T-helper 9 cell (primary cell): ENCODE measurements at places on chromosomes 5 and 9.

GRCh38 chr9:124348363-124348762, 66.9 kb downstream of the PSMB7 start:
- no peak for DNase-seq

DNA sequence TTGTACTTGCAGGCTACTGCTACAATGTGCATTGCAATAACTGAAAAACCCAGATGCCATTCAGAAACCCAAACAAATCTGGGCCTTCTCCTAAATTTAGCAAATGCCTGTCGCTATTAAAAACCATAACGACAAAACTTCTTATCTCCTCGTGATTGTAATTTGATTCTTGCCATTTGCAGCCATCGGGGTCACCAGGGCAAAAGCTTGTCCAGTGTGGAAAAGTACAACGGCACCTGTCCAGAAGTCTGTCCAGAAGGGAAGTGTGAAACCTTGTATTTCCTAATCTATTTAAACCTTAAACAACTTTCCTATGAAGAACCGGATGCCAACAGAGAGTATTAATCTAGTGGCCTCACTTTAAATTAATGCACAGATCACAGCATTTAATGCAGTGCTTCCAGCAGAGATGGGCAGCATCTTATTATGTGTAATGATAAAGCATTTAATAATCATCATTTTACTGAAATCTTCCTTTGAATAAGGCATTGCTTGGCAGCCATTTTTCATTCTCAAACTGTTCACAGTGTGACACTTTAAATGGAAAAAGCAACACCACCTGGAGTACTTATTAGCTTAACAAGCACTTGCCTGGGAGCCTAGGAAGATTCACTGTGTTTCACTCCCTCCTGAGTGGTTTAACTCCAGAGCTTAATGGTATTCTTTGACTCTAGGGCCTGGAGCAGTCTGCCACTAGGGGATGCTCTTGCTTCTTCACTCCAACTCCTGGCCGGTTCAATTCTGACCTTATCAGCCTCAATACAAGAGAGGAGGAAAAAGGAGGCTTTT, 4.9 kb upstream of the C7 start:
- no peak for DNase-seq

DNA sequence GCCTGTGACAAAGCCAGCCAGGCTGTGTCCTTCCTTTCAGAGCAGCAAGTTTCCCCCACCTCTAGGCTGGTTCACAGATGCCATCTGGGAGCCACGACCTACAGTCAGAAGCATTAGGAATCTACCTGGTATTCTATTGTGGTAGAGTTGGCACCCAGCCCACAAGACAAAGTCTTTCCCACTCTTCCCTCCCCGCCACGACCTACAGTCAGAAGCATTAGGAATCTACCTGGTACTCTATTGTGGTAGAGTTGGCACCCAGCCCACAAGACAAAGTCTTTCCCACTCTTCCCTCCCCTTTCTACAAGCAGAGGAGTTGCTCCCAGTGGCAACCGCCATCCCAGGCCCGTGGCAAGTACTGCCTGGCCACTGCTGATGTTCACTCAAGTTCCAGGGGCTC, 157.8 kb upstream of the TNC start:
- no peak for DNase-seq

DNA sequence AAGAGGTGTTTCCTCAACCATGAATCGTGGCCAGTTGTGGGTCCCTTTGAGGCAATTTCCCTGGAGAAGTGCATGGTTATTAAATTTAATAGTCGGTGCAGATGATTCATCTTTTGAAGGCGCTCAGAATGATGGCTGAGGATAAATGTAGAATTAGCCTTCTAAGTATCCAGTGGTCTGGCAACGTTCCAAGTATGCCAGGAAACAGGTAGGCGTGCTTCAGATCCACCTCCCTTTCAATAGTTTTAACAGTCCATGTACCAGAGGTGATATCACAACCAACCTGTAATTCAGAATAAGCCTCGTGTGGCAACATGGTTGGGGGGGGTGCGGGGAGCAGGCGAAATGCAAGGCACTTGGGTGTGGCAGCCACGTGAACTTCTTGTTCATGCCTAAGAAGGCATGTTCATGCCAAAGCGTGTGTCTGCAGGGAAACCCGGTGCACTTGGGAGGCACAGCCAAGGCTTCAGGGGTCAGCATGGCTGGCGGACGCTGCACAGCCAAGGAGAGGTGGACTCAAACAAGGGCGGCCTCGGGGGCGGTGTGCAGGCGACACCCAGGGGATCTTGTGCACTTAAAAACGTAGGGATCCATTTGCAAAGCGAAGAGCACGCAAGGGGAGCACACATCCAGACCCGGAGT, 5.2 kb upstream of the NKD2 start:
- no peak for DNase-seq

DNA sequence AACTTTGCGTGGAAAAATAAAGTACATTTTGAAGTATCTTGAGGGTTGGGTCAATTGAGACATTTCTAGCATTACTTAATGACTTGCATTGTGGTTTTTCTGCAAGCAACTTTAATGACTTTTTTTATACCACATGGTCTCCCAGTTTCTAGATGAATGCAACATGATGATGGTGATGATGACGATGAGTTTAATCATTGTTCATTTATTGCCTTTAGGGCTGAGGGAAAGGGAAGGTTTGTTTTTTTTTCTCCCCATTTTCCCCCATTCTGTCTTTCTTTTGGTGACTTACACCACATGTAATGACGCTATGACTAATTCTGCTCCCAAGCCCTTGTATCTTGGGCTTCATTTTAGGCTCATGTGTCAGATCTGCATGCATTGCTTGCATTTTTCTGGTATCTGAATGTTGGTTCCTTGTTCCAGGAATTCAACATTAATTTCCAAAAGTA, 57.7 kb upstream of the NXNL2 start:
- DNase-seq, result no peak

DNA sequence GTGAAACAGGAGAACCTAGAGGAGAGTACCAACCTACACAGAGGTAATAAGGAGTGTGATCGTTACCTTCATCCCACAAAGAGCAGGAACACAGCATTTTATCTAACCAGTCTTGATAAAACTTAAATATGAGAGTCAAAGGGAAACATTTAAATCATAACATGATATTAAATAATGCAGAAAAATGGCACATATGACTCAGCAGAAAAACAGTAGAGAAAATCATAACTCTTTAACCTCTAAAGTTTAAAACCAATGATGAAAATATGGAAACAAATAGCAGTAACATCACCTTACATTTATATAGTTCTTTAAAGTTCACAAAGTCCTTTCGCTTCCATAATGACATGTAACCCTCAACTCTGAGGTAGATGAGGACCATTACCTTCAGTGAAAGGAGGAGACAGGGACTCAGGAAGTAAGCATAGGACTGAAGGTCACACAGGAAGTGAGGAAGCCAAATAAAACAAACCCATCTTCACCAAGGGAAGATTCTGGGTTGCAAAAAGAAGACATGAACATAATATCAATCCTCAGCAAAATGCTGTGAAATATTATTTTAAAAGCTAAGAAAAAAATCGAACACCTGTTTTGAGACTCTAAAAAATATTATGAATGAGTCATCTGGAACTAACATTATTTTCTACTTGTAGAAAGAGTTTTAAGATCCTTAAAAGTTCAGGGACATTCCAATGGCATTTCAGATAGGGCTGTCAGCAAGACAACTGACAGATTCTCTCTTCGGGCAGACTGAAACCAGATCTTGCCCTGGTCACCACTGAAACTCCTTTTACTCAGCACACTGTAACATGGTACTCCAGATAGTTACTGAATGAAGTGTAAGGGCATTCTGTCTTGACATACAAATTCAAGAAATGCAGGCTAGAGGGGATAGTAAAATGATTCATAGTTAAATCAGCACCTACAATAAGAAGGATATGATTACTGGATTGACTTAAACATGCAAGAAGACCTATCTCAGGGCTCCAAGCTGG, 148.5 kb downstream of the EPB41L4A start:
- DNase-seq, result no peak
